ENCODE measurements at places on chromosomes 3 and 15. TPM values are rescaled to one million over a fixed set of nuclear protein-coding genes. Genes with fewer than 3 reads are reported as not detected.

CDHR4 gene
- 1.1 TPM for polyA plus RNA-seq

DNA sequence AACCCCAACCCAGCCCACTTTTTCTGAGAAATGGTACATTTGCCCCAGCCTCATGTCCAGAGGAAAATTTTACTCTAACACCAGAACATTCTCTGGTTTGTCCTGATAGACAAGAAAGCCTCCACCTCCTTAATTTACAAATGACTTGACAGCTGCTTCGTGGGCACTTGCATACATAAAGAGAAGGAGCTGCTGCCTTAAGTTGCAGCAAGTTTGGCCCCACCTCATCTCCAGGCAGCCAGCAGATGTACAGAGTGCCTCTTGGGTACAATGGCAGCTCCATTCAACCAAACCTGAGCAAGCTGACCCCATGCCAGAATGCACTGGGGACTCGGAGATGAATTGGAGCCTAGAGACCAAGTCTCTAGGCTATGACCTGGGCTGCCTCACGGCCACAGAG lies 6.2 kb upstream of the H1-8 start:
- DNase-seq, result no peak

DNA sequence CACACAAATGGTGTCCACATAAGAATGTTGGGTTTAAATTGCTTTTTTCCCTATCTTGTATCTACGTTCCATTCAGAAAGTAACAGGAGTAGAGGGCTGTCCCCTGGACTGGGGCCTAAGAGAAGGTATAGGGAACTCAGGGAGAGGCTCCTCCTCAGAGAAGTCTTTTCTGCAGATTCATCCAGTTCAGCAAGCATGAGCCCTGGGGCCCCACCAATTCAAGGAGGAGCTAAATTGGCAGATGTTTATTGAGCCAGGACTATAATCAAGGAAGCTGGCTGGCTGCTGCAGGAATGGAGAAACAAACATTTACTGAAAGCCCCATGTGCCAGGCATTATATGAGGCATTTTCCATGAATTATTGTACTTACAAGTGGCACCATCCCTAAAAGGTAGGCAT lies 22.1 kb upstream of the LARS2 start:
- no peak for DNase-seq

UBAP1L gene
- 0.96 TPM for polyA plus RNA-seq

VEPH1 gene
- polyA plus RNA-seq, result 0.04 TPM

GOLGA8R gene
- 0.56 TPM for polyA plus RNA-seq

DNA sequence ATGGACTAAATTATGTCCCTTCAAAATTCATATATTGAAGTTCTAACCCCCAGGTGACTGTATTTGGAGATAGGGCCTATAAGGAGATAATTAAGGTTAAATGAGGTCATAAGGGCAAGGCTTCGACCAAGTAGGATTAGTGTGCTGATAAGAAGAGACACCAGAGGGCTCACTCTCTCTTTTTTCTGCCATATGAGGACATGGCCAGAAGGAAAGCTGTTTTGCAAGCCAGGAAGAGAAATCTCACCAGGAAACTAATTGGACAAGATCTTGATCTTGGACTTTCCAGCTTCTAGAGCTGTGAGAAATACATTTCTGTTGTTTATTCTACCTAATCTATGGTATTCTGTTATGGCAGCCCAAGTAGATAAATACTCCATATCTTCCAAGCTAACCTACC lies 503.6 kb upstream of the NAALADL2 start:
- DNase-seq, result no peak

GRCh38 chr3:161475905-161476304 lies 20.7 kb upstream of the OTOL1 start:
- DNase-seq, result peak; percentile 45

GRCh38 chr3:30692498-30693130 lies 86.2 kb downstream of the TGFBR2 start:
- no peak for DNase-seq

RBPMS2 gene
- polyA plus RNA-seq, result 8.7 TPM

GRCh38 chr15:92848464-92848851 lies 51.7 kb upstream of the CHD2 start:
- DNase-seq, result no peak

- DNase-seq, result no peak
Measured at GRCh38 chr15:71822890-71823630, 12.7 kb downstream of the NR2E3 start.

SLC6A6 gene
- polyA plus RNA-seq, result 73.8 TPM

DNA sequence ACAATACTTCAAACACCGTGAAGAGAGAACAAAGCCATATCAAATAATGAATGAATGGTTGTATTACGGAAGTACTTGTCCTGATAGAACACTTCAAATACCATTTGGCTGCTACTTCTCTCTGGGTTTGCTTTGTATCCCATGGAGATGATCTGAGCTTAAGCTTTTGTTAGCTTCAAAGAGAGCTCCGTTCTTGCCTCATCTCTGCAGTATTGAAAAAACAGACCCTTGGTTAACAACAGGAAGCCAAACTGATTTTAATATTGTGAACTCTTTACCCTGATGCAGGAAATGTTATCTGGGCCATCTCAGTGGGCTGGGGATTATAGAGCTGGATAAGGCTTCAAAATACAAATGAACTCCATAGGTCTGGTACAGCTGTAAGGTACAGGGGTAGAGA lies 101.0 kb downstream of the CHL1 start:
- no peak for DNase-seq

Measured in A549 (cell line).